Type B pancreatic cell (in vitro differentiated cells): ENCODE measurements at places on chromosomes 12 and 14. TPM values are rescaled to one million over a fixed set of nuclear protein-coding genes. Genes with fewer than 3 reads are reported as not detected.

- H3K27ac ChIP-seq = no peak overlapping the region
- no peaks in the 10 kb centered on the region for H3K4me1 ChIP-seq
- no peaks in the 10 kb centered on the region for H3K27me3 ChIP-seq
- no peak overlapping the region for H3K4me3 ChIP-seq
Measured at GRCh38 chr12:1956716-1957115, 38.3 kb upstream of the CACNA2D4 start.

DNA sequence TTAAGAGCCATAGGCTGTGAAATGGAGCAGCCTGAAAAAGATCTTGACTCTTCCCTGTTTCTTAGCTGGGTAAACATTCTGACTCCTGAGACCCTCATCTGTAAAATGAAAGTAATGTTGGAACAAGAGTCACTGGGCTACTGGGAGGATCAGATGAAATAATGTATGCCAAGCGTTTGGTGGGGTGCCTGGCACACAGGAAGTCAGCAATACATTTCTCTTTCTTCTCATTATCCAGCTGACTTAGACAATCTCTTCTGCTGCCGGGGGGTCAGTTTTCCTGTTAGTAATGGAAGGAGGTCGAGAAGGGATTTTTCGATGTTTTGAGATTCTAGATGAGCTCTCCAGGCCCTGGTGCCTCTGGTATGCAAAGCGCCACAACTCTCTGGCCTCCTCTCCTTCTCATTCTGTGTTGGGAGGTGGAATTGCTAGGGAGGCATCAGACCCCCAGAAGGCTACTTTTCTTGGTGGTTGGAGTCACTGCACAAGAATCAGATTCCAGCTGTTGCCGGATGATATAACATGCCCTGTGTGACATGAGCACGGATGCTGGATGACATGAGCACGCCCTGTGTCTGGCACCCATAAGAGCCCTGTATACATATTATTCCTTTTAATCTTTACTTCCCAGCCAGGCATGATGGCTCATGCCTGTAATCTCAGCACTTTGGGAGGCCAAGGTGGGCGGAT, 4.3 kb downstream of the OASL start:
- no peaks in the 10 kb centered on the region for H3K36me3 ChIP-seq
- H3K4me1 ChIP-seq = no peaks in the 10 kb centered on the region
- DNase-seq = no peak
- H3K4me3 ChIP-seq = no peak overlapping the region
- H3K27me3 ChIP-seq = peaks cover 13% of the 10 kb centered on the region

DNA sequence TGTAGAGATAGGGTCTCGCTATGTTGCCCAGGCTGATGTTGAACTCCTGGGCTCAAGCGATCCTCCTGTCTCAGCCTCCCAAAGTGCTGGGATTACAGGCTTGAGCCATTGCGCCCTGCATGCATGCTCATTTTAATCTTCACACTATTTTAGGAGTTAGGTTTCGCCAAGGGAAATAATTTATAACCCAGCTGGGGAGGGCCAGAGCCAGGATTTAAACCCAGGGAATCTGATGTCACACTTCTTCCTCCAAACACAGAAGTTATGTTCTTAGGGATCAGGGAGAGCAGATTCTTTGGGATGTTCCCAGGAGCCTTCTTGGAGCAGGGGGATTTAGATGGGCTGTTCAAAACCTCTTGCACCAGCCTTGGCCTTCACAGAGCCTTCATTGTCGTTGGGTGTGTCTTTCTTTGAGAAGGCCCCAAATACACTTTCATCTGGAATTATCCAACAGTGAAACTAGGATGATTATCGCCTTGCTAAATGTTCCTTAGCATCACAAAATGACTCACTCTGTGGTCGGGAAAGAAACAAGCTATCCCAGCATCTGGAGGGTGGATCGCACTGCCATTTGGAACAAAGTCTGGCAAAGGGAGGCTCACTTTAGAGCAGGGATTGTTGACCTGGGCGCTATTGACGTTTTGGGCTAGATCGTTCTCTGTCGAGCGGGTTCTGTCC, 8.2 kb upstream of the PPP1CC start:
- no peak for DNase-seq
- H3K27ac ChIP-seq = no peak overlapping the region
- H3K36me3 ChIP-seq = no peaks in the 10 kb centered on the region
- H3K27me3 ChIP-seq = no peaks in the 10 kb centered on the region
- H3K4me1 ChIP-seq = peaks cover 5% of the 10 kb centered on the region

DNA sequence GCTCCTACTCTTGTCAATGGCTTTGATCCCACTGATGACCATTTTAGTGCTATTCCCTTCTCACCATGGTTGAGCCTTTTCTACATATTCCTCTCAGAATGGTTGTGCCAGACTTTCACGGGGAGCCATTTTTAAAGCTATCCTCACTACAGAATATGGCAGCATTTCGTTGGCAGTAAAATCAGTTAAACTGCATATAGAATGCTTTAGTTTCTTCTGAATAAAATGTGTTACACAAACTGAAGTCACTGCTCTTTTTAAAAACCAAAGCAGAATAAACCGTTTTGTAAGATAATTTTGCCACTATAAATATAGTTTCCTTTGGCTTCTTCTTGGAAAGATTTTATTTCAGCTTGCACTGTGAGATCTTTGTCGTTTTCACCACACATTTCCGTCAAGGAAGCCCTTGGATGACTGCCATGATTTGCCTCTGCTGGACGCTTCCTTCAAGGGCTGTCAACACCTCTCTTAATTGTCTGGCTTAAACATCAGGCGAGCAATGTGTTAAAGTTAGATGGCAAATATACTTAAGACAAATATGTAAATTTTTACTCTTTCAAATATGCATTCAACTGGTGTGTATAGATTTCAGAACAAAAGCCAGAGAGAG, 624.2 kb downstream of the DIO2 start:
- no peaks in the 10 kb centered on the region for H3K27me3 ChIP-seq
- no peak for DNase-seq
- no peak overlapping the region for H3K27ac ChIP-seq

GRCh38 chr12:121980191-121980891, 41.3 kb upstream of the BCL7A start:
- no peaks in the 10 kb centered on the region for H3K27me3 ChIP-seq
- H3K4me3 ChIP-seq = no peak overlapping the region
- peaks cover 7% of the 10 kb centered on the region for H3K4me1 ChIP-seq
- H3K36me3 ChIP-seq = no peaks in the 10 kb centered on the region
- no peak for DNase-seq

DYRK2 gene
- total RNA-seq = 78.3 and 80.5 TPM in 2 replicates

DNA sequence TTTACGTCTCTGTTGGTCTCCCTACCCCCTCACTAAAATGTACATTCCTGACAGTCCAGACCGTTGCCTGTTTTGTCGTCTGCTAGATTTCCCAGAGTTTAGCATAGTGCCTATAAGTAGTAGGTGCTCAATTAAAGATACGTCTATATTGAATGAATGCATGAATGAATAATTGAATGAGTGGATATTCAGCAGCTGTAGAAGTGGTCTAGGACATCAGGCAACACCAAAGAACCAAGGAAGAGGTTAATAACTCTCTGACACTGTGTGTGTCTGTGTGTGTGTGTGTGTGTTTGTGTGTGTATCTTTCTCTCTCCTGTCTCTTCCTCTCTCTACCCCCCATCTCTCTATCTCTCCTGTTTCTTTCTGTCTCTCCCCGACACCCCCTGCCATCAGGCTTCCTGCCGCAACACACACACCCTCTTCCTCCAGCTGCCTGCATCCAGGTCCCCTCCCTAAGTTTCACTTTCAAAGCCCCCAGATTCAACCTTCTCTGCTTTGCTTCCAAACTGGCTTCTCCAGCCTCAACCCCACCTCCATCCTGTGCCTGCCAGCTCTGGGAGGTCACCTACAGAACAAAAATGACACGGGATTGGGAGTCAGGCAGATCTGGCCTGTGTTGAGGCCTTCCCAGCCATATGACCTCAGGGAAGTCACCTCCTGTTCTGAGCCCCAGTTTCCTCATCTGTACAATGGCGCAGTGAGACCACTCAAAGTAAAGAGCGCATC, 119.9 kb upstream of the NCOR2 start:
- H3K27me3 ChIP-seq = no peaks in the 10 kb centered on the region
- H3K4me1 ChIP-seq = peaks cover 64% of the 10 kb centered on the region
- no peak overlapping the region for H3K4me3 ChIP-seq
- DNase-seq = no peak

GRCh38 chr14:72904218-72904617, 10.3 kb upstream of the DPF3 start:
- DNase-seq = no peak
- no peaks in the 10 kb centered on the region for H3K36me3 ChIP-seq
- no peak overlapping the region for H3K27ac ChIP-seq
- peaks cover 14% of the 10 kb centered on the region for H3K27me3 ChIP-seq
- H3K4me3 ChIP-seq = no peak overlapping the region

CERS5 gene
- 32.5 and 59.7 TPM in 2 replicates for total RNA-seq

DNA sequence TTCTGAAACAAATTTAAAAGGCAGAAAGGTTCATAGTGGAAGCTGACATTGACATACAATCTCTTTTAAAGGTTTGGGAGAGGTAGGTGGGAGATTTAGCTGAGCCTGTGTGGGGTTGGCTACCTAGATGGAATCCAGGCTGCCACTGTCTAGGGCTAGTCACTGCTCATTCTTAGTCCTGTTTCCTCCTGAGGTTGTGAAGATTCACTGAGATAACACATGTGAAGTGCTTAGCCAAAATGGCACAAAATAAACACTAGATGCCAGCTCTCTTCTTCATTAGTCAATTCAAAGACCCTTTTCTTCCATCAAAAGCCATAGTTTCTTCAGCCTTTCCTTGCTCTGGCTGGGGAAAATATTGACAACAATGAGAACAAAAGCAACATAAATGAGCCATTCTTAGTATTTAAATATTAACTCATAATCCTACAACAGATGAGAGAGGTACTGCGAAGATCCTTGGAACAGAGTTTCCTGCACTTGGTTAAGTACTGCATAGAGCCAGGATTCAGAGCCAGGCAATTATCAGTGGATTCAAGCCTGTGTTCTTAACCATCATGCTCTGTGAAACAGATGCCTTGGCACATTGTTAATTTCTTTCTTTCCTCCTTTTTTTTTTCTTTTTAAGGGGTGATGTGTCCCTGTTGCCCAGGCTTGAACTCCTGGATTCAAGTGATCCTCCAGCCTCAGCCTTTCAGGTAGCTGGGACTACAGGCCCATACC, 3.5 kb downstream of the MYF6 start:
- no peak overlapping the region for H3K27ac ChIP-seq
- no peak overlapping the region for H3K4me3 ChIP-seq
- peaks cover 33% of the 10 kb centered on the region for H3K4me1 ChIP-seq

DNA sequence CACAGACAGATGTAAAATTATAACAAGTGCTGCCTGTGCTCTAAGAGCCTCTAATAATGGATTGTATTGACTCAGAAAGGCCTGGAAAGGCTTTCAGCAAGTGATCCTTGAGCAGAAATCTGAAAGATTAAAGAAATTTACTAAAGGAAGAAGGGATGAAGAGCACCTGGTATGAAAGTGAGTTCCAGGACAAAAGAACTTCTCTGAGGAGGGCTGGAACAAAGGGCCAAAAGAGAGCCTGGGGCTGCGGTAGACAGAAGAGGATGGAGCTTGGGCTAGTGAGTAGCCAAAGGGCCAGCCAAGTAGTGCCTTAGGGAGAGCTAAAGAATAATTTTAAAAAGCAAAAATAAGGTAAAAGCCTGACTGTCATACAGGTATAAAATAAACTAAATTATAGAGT, 44.0 kb downstream of the BCAT1 start:
- H3K27me3 ChIP-seq = peaks cover 32% of the 10 kb centered on the region
- no peak overlapping the region for H3K4me3 ChIP-seq
- H3K27ac ChIP-seq = no peak overlapping the region
- peaks cover 5% of the 10 kb centered on the region for H3K4me1 ChIP-seq
- peaks cover 30% of the 10 kb centered on the region for H3K36me3 ChIP-seq

DNA sequence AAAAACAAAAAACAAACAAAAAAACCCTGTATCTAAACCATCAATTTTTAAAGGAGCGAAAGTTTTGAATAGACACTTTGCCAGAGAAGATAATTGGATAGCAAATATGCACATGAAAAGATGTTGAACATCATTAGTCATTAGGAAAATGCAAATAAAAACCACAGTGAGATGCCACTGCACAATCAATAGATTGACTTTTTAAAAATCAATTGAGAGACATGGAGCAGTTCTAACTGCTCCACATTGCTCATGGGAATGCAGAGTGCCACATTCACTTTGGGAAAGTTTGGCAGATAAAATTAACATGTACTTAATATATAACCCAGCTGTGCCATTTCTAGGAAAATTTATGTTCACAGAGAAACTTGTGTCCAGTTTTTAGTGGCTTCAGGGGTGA, 12.7 kb downstream of the EIF2S1 start:
- no peak overlapping the region for H3K4me3 ChIP-seq
- DNase-seq = no peak
- H3K36me3 ChIP-seq = peaks cover 13% of the 10 kb centered on the region

TIMELESS gene
- 23.0 and 57.4 TPM in 2 replicates for total RNA-seq

GRCh38 chr14:98234208-98234607, 1037.8 kb downstream of the BCL11B start:
- no peaks in the 10 kb centered on the region for H3K36me3 ChIP-seq
- H3K27ac ChIP-seq = no peak overlapping the region
- peaks cover 15% of the 10 kb centered on the region for H3K4me1 ChIP-seq
- DNase-seq = no peak

- H3K4me3 ChIP-seq = no peak overlapping the region
- H3K27me3 ChIP-seq = no peaks in the 10 kb centered on the region
- H3K4me1 ChIP-seq = peaks cover 15% of the 10 kb centered on the region
- DNase-seq = no peak
- no peaks in the 10 kb centered on the region for H3K36me3 ChIP-seq
- H3K27ac ChIP-seq = no peak overlapping the region
Measured at GRCh38 chr14:25086821-25087396, 37.0 kb upstream of the STXBP6 start.
